ENCODE measurements at places on chromosomes 11 and 22. TPM values are rescaled to one million over a fixed set of nuclear protein-coding genes. Genes with fewer than 3 reads are reported as not detected.

- DNase-seq: no peak
Measured at GRCh38 chr11:93570759-93571413, 27.7 kb upstream of the SMCO4 start.

- DNase-seq: no peak
Measured at GRCh38 chr11:57251037-57251436, 14.0 kb upstream of the APLNR start.

Gene P2RX3
- not detected for total RNA-seq

DNA sequence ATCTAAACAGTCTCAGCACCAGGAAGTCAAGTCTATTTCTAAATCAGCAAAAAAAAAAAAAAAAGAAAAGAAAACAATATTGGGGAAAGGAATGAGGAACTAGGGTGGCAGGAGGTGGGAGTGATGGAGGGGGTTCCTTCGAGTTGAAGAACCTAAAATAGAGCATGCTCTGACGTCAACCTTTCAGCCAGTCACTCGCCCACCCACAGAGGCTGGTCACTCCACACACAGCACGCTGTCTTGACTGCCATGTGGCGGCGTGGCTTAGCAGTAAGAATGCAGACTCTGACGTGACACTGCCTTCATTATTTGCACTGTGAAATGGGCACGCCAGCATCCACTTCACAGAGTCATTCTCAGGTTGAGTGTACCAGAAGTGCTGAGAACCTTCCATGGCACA, 48.3 kb downstream of the LARGE1 start:
- no peak for DNase-seq

Gene TEAD1
- not detected for total RNA-seq

- DNase-seq: no peak
Measured at GRCh38 chr11:128506999-128507611, 80.3 kb downstream of the ETS1 start.

Gene POLDIP3
- total RNA-seq: 86.0 TPM

DNA sequence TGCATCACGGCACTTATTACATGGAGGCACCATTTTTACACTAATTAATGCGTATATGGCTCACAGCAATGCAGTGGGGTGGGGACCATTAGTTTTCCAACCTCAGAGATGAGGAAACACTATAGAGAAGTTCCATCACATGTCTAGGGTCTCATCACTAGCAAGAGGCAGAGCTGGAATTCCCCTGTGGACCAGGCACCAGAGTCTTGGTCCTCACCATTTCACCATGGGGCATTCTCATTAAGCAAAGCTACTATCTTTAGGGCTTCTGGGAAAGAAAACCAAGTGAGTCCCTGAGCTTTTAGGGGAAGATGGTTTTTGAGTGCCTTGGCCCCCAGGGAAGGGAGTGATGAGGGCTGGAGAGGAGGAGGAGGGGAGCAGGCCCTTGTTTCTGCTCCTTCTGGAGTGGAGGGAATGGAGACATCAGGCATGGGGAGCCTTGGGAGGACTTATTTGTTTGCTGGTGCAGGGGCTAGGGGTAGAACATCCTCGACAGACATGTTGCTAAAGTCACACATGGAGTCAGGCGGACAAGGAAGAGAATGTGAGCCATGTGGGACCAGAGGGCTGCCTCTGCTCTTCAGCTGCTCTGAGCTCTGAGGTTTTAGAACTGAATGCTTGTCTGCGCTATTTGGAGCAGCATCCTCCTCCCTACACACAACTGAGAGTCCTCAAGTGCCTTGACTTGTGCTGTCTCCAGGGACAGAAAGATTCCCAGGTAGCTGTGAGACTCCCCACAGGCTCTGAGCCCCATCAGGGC, 40.3 kb upstream of the ZBED5 start:
- DNase-seq: no peak

GRCh38 chr11:106276859-106277436, 199.5 kb downstream of the AASDHPPT start:
- no peak for DNase-seq

Gene ISX
- not detected for total RNA-seq

DNA sequence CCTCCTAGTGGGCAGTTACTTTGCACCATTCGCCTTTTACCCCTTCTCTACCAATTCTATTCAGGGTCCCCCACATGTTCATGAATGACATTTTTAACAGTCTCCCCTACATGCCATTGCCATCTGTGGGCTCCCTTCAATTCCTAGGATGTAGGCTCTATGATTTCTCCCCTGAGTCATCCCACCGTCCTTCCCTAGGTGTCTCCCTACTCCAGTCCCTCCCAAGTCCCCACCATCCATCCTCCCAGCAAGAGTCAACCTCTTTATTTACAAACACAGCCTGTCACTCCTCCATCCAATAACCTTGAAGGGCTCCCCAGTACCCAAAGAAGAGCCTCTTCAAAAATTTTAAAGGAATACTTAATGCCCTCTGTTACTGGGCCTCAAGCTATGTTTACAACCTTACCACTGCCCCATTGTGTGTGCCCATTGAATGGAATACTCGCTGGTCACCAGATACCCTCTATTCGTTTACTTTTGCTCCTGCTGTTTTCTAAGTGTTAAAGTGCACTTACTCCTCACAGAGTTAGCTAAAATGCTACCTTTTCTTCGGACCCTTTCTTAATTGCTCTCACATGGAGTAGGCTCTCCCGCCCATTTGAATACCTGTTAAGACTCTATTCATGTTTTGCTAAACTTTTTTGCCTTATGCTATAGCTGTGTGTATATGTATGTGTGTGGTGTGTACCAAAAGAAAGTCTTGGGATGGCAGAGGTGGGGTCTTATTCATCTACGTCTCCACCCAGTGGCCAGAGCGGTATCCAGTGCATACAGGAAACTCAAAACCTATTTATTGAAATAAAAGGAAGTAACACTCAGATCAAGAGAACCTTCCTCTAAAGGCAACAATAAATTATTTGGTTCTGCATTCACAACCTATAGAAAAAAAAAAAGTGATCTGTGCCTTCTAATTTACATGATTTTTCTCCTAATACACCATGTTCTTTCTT, 235.8 kb upstream of the CCDC90B start:
- no peak for DNase-seq

- DNase-seq: peak; percentile 59
Measured at GRCh38 chr22:20131859-20132685, 468 bp downstream of the ZDHHC8 start.

DNA sequence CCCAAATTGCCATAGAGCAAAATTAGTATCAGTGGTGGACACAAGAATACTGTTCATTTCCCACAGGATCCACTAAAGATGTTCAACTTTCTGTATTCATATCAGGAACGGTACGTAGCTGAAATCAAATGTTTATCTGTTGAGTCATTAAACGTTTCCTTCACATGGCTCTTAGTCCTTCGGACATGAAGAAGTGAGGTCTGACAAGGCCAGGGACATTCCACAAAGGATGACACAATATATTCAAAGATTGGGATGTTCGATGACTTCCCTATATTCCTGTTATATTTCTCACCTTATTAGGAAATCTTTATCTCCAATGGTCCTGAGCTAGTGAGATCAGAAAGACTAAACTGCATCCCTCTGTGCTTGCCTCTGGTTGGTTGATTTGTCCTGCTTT, 129.0 kb downstream of the ETS1 start:
- DNase-seq: no peak

DNA sequence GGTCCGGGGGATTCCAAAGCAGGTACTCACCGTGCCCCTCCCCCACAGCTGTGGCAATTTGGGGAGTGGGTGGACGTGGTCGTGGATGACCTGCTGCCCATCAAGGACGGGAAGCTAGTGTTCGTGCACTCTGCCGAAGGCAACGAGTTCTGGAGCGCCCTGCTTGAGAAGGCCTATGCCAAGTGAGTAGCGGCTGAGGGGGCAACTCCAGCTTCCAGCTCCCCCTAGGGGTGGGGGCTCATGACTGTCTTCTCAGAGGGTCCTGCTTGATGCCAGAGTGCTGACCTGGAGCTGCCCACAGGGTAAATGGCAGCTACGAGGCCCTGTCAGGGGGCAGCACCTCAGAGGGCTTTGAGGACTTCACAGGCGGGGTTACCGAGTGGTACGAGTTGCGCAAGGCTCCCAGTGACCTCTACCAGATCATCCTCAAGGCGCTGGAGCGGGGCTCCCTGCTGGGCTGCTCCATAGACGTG, 4.2 kb downstream of the CAPN1 start:
- DNase-seq: no peak

- DNase-seq: no peak
Measured at GRCh38 chr11:27213232-27213660, 149.8 kb downstream of the CCDC34 start.

DNA sequence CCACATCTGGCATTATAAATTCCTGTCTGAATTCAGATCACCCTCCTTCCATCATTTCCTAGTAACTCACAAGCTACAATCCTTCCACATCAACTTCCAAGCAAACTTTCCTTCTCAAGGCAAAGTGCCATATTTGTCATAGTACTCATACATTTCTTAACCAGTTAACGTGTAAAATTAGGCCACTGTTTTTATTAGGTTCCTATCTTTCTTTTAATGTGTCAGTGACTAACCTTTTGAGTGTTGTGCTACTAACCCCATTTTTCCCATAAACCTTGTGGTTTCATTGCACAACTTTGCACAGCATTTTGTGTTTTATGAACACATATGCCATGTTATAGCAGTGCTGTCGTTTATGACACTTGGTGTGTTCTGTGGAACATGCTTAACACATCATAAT, 90.1 kb downstream of the KIF18A start:
- DNase-seq: no peak

DNA sequence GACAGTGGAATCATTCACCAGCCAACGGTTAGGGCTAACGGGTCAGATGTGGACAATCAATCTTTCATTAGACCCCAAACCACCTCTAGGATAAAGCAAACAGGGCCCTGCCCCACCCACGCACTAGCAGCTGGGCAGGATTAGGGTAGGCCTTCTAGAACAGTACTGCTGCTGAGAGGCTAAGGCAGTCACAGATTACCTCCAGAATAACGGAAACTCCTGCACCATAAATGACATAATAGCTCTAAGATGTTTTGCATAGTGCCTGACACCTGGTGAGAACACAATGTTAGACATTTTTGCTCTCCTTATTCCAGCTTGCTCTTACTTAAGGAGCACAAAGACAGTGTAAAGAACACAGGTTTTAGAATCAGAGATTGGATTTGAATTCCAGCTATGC, 1.8 kb downstream of the SYTL2 start:
- DNase-seq: no peak

GRCh38 chr11:122153746-122154145, 37.7 kb upstream of the BLID start:
- no peak for DNase-seq

Gene DKK3
- 8.1 TPM for total RNA-seq

DNA sequence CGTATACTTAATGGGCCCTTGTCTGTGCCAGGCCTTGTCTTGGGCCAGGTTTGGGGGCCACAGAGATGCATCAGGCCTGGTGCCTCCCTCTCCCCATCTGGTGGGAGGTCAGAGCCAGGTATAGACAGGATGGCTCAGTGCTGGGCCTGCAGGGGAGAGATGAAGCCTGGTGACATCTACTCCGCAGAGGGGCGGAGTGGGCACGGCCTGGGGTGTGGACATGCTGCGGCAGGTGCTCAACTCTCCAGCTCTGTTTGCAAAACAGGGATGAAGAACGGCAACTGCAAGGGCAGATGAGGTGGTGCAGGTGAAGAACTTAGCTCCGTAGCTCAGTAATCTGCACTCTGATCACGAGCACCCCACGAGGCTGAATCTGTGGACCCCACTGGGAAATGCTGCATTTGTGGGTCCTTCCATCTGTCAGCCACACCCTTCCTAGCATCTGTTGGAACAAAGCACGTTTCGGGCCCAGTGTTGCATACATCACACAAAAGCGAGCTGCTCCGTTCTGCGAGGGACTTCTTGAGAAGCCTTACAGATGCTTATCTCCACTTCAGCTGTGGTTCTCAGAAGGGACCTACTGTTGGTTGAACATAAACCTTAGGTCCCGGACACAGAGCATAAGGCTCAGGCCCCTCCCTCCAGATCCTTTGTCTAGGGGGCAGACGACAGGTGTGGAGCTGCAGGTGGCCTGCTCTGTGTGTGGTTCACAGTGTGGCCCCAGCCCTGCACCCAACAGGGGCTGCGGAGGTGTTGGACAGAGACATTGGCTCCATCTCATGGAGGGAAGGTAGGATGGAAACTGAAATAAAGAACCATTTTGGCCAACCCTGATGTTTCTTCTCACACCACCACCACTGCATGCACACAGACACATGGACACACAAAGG, 78.3 kb downstream of the LRRC32 start:
- no peak for DNase-seq

DNA sequence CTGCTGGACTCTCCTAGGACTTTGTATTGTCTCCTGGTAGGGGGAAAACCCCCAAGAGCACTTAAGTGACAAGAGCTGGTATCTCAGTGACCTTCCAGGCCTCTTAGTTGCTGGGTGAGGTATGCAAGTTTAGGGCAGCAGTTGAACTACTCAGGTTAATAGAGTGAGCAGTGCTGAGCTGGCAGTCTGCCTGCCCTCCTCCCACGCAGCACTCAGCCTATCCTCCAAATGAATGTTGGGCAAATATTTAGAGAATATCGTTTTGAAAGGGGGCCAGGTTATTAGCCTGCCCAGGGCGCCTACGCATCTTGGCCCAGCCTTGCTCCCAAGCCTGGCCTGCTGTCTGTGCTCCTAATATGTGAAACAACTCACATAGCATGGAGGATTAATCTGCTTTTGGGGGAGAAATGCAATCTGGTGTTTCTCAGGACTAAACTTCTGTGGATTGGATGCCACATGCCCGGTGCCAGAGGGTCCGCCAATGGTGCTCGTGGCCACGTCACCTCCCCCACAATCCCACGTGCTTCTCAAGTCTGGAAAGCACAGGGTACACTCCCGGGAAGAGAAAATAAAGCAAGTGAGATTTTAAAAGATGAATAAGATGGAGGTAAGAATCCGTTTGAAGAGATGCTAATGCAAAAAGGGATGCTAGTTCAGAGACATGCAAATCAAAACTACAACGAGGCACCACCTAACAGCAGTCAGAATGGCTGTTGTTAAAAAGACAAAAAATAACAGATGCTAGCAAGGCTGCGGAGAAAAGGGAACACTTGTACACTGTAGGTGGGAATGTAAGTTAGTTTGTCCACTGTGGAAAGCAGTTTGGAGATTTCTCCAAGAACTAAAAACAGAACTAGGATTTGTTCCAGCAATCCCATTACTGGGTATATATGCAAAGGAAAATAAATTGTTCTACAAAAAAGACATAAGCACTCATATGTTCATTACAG, 67.7 kb downstream of the SPON1 start:
- no peak for DNase-seq

Gene PGM2L1
- total RNA-seq: 8.6 TPM

- DNase-seq: no peak
Measured at GRCh38 chr11:41955066-41955465, 495.6 kb upstream of the LRRC4C start.

GRCh38 chr22:37351232-37351631, 68.9 kb downstream of the CYTH4 start:
- no peak for DNase-seq

DNA sequence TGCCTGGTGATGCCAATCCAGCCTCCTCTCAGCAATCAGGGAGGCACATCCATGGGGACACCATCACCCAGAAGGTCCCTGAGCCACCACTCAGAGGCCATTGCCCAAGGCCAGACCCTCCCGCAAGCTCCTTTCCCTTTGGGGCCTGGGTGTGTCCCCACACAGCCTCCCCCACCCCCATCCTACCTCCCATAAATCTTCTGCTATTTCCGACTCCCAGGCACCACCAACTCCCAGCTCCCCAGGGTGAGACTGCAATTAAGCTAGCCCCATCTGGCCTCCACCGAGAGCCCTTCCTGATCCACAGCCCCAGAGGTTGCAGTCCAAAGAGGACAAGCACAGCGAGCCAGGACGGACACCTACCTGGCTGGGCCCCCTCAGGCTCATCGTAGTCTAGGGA, 6.3 kb downstream of the ARHGAP1 start:
- no peak for DNase-seq

GRCh38 chr11:2736577-2737225, 36.9 kb upstream of the KCNQ1OT1 start:
- no peak for DNase-seq

Gene CASP12
- not detected for total RNA-seq

- DNase-seq: no peak
Measured at GRCh38 chr11:67010296-67010905, 12.5 kb upstream of the SYT12 start.
